ENCODE measurements at places on chromosomes 13 and 19.

GRCh38 chr13:101751488-101751887 is 299.0 kb downstream of the ITGBL1 start:
- DNase-seq = no peak

- no peak for DNase-seq
Observed at GRCh38 chr13:52850396-52851136, 2.1 kb upstream of the PCDH8 start.

DNA sequence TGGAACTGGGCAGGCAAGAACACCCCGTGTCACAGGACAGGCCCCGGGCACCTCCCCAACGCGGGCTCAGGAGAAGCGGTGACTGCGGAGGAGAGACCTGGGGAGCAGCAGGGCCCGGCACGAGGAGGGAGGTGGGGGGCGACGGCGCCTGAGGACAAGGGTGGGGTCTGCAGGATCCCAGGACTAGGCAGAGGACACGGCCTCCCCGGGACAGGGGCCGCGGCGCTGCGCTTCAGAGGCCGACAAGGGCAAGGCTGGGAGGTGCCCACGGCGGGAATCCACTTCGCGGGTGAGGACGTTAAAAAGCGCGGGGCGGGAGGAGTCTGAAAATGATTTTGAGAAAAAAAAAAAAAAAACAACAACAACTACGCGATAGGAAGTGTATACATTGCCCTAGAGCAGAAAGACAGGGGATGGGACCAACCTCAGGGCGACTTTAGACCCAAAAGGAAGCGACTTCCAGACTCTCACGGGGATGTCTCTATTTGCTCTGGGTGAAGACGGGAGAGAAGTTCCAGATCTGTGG is 44.9 kb downstream of the ZNF611 start:
- no peak for DNase-seq

DNA sequence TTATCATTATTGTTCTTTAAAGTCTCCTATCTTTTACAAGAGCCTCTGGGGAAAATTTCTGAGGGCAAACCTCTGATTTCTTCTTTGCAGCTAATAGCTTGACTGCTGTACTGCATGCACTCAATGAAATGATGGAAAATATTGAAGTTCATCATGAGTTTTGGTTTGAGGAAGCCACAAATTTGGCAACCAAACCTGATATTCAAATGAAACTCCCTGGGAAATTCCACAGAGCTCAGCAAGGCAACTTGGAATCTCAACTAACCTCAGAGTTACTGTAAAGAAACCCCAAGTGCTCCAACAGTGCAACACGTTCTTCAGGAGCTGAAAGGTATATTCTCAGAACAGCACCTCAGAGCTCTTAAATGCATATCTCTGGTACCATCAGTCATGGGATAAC is 14.2 kb upstream of the RNF6 start:
- no peak for DNase-seq

DNA sequence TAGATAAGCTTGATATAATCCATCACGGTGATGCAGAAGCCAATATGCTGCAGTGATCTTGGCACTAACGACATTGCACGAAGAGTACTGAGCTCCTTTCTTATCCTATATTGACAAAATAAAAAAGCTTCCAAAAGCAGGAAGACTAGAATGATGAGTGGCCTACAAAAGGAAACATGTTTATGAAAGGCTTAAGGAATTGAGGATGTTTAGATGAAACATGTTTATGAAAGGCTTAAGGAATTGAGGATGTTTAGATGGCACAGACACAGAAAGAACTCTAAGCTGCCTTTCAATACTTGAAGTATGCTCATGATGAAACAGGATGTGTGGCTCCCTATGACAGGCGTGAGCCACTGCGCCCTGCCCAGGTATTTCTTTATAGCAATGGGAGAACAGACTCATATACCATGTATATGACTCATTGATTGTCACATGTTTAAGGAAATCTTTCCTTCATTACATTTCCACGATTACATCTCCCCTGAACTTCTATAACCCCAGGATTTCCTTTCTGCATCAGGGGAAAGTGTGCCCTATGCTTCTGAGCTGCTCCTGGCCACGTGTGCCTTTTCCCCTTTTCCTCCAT is 690.8 kb upstream of the ARGLU1 start:
- DNase-seq = no peak

GRCh38 chr19:7534531-7535046 is 928 bp upstream of the PNPLA6 start:
- DNase-seq = no peak

GRCh38 chr19:1591421-1592023 is 1.1 kb downstream of the MBD3 start:
- no peak for DNase-seq

DNA sequence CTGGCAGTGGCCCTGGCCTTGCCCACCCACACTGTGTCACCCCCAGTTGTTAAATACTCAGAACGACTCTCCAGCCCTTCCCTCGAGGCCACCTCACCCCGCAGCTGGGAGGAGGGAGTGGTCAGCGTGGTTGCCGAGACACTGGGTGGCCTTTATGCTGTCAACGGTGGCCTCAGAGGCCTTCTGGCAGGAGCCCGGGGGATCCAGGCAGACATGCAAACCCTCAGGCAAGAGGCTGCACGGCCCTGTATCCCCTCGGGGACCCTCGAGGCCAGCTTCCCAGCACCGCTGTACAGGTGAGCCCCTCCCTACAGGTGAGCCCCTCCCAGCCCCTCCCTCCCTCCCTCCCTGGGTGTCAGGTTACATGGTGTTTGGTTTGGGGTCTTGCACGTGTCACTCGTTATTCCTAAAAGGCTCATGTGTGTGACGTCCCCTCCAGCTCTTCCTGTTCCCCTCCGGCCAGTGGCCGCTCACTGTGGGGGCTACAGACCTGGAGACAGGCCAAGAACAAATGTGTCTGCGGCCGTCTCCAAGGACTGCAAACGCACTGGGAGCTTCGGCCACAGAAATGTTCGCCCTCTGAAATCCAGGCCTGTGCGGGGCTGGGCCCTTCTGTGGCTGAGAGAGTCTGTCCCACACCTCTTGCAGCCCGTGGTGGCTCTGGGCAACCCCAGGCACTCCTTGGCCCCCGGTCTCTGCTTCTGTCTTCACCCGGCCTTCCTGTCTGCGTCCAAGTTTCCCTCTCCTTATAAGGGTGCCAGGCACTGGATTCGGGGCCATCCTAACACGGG is at the start of gene TEKTIP1:
TSS of gene TEKTIP1 (plus strand) at position 210 of the 791 bp plus-strand sequence. CDS start at position 214, 4 bp downstream.
- DNase-seq = no peak

GRCh38 chr19:28686756-28687155 is 526.2 kb downstream of the UQCRFS1 start:
- no peak for DNase-seq

- no peak for DNase-seq
Observed at GRCh38 chr19:12912571-12912970, 6.5 kb downstream of the SYCE2 start.

DNA sequence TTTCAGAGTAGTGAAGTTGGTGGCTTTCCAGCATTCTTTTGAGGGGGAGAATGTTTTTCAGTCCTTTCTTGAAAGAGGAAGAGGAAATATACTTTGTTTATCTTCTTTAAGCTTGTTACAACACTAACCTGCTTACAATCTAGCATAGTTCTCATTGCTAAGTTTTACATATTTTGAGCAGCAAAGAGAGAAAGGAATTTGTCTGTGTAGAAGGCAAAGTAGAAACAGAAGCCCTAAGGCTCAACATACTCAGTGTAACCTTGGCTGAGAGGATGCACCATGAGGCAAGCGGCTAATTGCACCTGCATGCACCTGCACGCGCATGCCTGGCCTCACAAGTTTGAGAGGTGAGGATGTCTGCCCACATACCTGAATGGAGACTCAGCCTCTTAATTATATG is 2.2 kb downstream of the FRY start:
- DNase-seq = no peak

Data from stimulated activated CD4-positive, alpha-beta T cell treated with anti-CD3 and anti-CD28 coated beads, Interleukin-1b, Interleukin-23, amount 100 ng/mL, for 1 hour (primary cell).